Sigmoid colon (tissue), 7 donors: ENCODE measurements at places on chromosomes 13 and 19.
A peak's percentile ranks its signal among the peaks of the same experiment; 100 is the strongest.

DNA sequence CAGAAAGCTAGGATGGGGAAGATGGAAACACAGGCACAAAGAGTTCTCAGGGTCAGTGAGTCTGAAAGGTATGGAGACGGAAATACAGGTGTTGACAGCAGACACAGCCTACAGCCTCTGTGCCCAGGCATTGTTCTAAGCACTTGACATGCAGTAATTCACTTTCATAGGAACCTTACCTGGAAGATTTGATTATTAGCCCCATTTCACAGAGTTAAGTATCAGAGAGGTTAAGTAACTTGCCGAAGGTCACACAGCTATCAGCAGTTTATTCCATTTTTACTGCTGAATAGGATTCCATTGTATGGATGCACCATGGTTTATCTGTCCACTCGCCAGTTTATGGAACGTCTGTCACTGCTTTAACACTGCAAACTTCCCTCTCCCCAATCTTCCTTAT is 13.2 kb downstream of the KLK4 start:
- DNase-seq = no peak

DNA sequence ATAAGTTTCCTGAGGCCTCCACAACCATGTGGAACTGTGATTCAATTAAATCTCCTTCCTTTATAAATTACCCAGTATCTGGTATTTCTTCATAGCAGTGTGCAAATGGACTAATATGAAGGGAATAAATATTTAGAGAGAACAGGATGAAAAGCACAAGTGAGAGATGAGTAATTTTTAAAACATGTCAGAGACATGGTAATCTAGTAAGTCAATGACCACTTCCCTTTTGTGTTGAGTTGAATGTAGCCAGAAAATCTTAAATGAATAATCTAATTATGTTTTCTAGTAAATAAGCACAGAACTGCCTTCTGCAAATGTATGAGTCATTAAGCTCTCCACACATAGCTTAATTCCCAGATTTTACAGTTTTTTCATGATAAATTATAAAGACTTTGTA is 524.1 kb upstream of the SLITRK5 start:
- no peak for DNase-seq

DNA sequence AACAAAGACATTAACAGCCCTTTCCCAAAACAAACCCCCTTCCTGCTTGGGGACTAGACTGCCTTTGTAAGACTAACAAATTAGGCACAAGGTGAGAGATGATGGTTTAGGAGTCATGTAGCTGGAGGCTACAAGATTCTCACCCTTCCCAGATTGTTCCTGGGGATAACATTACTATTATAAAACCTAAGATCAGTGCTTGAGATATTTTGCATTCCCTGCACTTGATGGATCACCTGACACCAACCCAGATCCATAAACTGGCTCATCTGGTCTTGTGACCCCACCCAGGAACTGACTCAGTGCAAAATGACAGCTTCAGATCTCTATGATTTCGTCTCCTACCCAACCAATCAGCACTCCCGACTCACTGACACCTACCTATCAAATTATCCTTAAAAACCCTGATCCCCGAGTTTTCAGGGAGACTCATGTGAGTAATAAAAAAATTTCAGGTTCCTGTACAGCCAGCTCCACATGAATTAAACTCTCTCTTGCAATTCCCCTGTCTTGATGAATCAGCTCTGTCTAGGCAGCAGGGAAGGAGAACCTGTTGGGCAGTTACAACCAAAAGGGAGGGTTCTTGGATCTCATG is 2.4 kb upstream of the ZNF616 start:
- DNase-seq = no peak

DNA sequence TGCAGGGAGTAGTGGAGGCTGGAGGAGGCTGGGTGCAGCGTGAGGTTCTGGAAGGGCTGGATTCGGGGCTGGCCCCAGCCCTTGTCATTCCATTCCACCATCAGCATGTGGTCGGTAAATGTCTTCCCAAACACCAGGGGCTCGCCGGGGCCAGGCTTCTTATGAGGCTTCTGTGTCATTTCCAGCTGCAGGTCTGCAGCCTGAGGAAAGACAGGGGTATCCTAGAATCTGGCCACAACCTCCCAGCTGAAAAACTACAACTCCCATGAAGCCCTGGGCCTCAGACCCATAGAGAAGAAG is 4.4 kb downstream of the BCAT2 start:
- no peak for DNase-seq

DNA sequence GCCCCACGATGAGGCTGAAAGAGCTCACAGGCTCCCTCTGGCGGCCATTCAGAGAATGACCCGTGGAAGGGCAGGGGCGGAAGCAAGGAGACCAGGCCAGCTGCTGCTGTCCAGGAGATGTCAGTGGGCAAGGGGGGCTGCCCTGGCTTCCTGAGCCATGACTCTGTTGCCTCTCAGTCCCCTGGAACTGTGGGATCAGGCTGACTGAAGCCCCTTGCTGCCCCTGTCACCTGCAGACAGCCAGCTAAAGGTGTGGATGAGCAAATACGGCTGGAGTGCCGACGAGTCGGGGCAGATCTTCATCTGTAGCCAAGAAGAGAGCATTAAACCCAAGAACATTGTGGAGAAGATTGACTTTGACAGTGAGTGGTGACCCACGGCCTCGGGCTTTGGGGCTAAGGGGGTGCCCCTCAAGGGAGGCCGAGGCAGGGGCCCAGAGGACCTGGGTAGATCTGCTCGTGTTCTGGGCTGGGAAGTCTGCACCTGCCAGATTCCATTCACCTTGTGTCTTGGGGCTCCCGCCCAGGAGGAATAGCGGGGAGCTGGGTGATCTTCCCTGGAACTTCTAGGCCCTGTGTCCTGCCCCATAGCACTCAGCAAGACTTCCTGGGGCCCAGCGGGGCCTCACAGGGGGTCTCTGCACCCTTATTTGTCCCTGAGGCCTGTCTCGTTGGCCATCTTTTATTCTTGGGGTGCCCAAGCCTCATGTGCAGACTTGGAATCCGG is 12.5 kb upstream of the ACTN4 start:
- peak; percentile 84 for DNase-seq

- DNase-seq = no peak
Measured at GRCh38 chr13:90751026-90751425, 596.5 kb upstream of the MIR17HG start.

GRCh38 chr19:50290011-50290410 is 39.2 kb downstream of the KCNC3 start:
- DNase-seq = no peak

GRCh38 chr13:23185542-23185941 is 4.8 kb downstream of the SGCG start:
- no peak for DNase-seq

GRCh38 chr19:53246498-53246897 is 8.2 kb downstream of the ZNF677 start:
- DNase-seq = no peak

GRCh38 chr13:99724633-99725517 is 223.6 kb downstream of the TM9SF2 start:
- DNase-seq = no peak

DNA sequence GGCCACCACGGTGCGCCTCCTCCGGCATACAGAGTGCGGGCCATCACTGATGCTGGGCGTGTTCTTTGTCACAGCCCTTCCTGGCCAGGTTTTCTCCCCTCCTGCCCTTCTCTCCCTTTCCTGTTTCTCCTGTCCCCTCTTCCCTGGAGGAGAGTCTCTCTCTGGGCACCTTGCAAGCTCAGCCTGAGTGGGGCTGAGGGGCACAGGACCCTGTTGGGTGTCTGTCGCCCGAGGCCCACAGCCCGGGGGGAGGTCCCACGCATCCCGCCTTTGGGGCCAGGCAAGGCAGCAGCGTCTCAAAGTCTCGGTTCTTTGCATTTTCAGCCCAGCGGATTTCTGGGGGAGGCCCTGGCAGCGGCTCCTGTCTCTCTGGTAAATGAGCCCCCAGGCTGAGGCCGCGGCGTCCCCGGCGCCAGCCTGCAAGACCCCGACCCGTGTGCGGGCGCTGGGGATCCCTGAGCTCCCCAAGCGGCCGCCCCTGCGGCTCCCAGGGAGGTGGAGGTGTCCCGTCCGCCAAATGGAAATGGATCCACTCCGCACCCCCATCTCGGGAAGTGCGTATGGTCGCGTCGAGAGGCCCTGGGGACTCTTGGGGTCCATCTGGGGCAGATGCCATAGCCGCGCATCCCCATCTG is 47.2 kb downstream of the COMP start:
- DNase-seq = no peak

DNA sequence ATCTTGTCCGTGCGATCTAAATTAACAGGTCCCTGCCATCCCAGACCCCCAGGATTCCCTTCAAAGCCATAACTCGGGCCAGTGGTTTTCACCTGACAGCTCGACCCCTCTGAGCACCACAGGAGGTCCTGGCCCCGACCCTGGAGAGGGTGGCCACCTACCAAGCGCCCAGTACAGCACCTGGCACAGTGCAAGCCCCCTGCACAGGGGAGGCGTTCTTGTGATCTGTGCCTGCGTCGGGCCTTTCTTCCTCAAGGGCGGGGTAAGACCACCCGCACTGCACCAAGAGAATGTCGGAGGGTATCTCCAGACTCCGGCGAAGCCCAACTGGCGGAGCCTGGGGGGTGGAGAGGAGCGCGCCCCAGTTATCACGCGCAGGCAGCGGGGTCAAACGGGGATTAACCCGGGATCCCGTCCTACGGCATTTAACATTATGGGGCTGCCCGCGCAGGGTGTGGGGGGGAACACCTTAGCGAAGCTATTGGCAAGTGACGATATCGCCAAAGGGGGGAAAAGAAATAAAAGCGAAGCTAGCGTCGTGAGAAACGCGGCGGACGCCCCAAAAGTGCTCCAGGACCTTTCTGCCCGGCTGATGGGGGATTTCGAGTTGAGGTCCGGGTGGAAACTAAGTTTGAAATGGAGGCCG is 1.3 kb upstream of the HNRNPL start:
- peak; percentile 80 for DNase-seq

DNA sequence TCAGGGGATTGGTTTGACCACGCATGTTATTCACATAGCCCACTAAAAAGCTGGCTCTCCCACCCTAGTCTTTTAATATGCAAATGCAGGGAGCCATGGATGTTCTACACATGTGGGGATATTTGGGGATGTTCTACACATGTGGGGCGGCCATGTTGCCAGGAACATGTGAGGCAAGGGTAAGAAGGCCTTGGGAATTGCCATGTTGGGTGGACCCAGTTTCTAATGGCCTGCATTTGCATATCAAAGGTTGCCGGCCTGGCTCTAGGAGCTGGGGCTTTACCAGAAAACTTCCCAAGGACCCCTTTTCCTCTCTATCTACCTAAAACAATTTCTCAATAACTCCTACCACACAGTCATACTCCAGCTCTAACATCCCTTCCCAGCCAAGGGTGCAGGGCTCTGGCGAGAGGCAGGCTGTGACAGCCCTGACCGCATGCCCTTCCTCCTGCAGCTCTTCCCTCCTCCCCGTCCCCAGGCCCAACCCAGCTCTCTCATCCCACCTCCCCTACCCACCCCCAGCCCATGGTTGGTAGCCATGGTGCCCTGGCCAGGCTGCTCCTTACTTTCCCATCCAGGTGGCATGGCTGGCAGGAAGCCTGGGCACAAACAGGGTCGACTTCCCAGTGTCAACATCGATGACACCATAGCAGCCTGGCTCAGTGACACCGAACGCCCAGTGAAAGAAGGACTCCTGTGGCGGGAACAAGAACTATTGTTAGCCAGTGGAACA is 11.0 kb downstream of the PEPD start:
- DNase-seq = no peak

DNA sequence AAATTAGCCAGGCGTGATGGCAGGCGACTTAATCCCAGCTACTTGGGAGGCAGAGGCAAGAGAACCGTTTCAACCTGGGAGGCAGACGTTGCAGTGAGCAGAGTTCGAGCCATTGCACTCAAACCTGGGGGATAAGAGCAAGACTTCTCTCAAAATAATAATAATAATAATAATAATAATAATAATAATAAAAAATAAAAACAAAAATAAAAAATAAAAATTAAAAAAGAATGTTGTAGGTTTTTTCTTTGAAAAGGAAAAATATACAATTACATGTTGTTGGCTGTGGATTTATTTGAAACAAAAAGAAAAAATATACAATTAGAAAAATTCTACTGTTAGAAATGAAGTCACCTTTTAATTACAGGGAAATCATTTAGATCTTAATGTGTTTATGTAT is 11.5 kb upstream of the PRODH2 start:
- DNase-seq = no peak

DNA sequence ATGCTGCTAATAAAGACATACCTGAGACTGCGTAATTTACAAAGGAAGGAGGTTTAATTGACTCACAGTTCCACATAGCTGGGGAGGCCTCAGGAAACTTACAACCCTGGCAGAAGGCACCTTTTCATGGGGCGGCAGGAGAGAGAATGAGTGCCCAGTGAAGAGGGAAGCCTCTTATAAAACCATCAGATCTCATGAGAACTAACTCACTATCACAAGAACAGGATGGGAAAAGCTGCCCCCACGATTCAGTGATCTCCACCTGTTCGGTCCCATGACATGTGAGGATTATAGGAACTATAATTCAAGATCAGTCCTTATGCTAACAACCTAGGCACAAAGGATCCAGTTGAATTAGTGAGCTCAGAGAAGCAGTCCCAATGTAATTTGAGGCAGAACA is 59.4 kb downstream of the GPC6 start:
- no peak for DNase-seq

DNA sequence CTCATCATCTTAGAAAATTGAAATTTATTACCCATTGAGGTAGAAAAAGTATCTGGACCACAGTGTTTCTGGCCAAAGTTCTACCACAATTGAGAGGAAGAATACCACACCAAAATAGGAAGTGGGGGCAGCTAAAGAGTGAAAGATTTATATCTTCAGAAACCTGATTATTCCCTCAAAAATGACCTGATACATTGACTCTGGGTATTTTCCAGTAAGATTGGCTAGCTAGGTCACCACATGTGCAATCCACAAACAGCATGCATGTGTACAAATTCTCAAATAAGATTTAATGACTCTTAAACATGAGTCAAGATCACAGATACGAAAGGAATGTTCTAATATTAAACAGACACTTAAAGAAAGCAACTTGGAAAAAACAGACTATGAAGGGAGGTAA is 1516.2 kb upstream of the PCDH20 start:
- DNase-seq = no peak

DNA sequence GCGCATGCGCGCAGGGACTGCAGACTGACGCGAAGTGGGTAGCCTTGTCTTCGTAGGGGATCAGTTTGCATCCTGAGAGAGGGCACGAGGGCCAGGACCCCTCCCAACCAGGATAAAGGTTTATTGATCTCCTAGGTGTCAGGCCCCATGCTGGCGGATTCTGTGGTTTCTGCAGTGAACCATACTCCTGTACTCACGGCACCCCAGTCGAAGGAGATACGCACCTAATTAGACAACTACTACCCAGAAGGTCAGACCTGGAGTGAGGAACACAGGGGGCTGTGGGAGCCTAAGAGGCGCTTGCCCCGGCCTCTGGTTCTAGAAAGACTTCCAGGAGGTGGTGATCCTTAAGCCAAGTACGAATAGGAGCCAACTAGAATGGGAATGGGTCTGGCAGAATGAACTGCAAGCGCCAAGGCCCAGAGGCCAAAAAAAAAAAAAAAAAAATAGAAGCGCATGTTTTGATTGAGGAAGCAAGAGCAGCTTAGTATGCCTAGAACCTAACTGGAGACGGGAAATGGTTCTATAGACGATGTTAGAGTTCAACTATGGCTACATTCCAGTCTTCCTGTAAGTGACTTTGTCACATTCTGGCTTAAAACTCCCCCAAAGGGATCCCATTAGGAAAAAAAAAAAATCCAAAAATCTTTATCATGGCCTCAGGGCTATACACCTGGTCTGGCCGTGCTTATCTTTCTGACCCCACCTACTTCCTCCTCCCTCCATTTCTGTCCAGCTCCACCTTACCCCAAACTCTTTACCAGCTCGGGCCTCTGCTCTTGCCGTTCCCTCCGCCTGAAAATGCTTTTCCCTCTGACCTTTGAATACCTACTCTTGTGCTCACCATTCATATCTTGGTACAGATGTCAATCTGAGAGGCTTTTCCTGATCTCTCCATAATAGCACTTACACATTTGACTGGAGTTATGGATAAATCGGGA is 902 bp upstream of the ZNF428 start:
- DNase-seq = no peak
